Activated T-cell treated with anti-CD3 and anti-CD28 coated beads, Interleukin-2, amount 50 U/mL, for 72 hours (primary cell): ENCODE measurements at places on chromosomes 2 and 18. TPM values are rescaled to one million over a fixed set of nuclear protein-coding genes. Genes with fewer than 3 reads are reported as not detected.

GRCh38 chr2:98832172-98832571, 101.2 kb upstream of the MGAT4A start:
- no peak overlapping the region for H3K4me3 ChIP-seq
- peaks cover 64% of the 10 kb centered on the region for H3K4me1 ChIP-seq
- H3K27me3 ChIP-seq, result no peaks in the 10 kb centered on the region

- H3K27ac ChIP-seq, result no peak overlapping the region
- no peaks in the 10 kb centered on the region for H3K27me3 ChIP-seq
- H3K36me3 ChIP-seq, result no peaks in the 10 kb centered on the region
- no peak overlapping the region for H3K4me3 ChIP-seq
- no peaks in the 10 kb centered on the region for H3K4me1 ChIP-seq
These were observed 118.1 kb upstream of the GCFC2 start for GRCh38 chr2:75828826-75829225.

DNA sequence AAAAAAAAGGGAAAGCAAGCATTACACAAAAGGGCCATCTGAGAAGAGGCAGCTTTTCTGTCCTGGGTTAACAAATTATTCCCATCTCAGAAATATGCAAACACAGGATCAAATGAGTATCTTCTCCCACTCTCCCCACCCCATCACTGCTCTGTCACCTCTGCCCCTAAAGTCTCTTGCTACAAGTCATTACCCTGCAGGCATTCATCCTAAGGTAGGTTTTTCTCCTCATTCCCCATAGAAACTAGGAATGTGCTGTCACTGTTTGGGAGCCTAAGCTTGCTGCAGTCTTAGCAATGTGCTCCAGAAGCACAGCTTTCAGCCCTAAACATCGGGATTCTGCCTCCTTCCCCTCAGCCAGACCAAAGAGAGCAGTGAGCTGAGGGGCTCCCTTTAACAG, 3.6 kb downstream of the LRRTM1 start:
- H3K4me1 ChIP-seq, result no peaks in the 10 kb centered on the region
- H3K27ac ChIP-seq, result no peak overlapping the region
- H3K4me3 ChIP-seq, result no peak overlapping the region
- H3K36me3 ChIP-seq, result peaks cover 4% of the 10 kb centered on the region
- H3K27me3 ChIP-seq, result peaks cover 44% of the 10 kb centered on the region
- DNase-seq, result no peak

GRCh38 chr2:32865399-32866068, 81.2 kb upstream of the LTBP1 start:
- peaks cover 21% of the 10 kb centered on the region for H3K27me3 ChIP-seq
- no peaks in the 10 kb centered on the region for H3K4me1 ChIP-seq
- DNase-seq, result peak; percentile 34
- no peaks in the 10 kb centered on the region for H3K36me3 ChIP-seq
- H3K27ac ChIP-seq, result peak overlapping the region; percentile 80
- peak overlapping the region; percentile 25 for H3K4me3 ChIP-seq

DNA sequence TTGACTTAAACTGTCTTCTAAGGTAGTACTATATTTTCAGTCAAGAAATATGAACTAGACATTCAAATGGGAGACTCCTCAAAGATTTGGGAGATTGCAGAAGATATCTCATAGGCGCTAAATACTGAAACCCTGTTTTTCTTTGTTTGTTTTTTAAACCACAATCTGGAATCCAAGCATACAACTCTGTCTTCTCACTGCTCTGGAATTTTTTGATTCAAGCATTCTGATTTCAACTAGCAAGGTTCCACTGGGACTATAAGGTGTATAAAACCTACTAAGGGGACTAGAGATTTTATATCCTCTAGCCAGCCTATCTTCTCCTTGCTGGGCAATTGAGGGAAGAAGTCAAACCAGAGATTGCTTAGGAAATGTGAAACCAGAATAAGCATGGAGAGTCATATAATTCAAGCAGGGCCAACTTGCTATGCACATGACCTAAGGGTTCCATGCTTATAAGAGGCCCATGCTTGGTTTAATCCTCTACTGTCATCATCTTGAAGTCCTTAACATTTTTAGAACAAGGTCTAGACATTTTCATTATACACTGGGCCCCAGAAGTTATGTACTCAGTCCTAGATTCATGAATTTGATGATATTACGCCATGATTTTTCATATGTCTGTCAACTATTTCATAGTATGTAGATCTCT, 405.5 kb downstream of the PARD3B start:
- peaks cover 51% of the 10 kb centered on the region for H3K4me1 ChIP-seq
- H3K4me3 ChIP-seq, result no peak overlapping the region
- no peak for DNase-seq
- peaks cover 7% of the 10 kb centered on the region for H3K36me3 ChIP-seq
- no peaks in the 10 kb centered on the region for H3K27me3 ChIP-seq

GRCh38 chr18:73270920-73271634, 403.3 kb upstream of the NETO1 start:
- H3K36me3 ChIP-seq, result no peaks in the 10 kb centered on the region
- H3K27me3 ChIP-seq, result no peaks in the 10 kb centered on the region
- DNase-seq, result no peak
- no peak overlapping the region for H3K27ac ChIP-seq

GRCh38 chr2:70440621-70441020, 113.0 kb downstream of the TGFA start:
- H3K4me1 ChIP-seq, result peaks cover 24% of the 10 kb centered on the region
- no peaks in the 10 kb centered on the region for H3K36me3 ChIP-seq
- H3K27me3 ChIP-seq, result no peaks in the 10 kb centered on the region
- DNase-seq, result no peak
- H3K4me3 ChIP-seq, result no peak overlapping the region

DNA sequence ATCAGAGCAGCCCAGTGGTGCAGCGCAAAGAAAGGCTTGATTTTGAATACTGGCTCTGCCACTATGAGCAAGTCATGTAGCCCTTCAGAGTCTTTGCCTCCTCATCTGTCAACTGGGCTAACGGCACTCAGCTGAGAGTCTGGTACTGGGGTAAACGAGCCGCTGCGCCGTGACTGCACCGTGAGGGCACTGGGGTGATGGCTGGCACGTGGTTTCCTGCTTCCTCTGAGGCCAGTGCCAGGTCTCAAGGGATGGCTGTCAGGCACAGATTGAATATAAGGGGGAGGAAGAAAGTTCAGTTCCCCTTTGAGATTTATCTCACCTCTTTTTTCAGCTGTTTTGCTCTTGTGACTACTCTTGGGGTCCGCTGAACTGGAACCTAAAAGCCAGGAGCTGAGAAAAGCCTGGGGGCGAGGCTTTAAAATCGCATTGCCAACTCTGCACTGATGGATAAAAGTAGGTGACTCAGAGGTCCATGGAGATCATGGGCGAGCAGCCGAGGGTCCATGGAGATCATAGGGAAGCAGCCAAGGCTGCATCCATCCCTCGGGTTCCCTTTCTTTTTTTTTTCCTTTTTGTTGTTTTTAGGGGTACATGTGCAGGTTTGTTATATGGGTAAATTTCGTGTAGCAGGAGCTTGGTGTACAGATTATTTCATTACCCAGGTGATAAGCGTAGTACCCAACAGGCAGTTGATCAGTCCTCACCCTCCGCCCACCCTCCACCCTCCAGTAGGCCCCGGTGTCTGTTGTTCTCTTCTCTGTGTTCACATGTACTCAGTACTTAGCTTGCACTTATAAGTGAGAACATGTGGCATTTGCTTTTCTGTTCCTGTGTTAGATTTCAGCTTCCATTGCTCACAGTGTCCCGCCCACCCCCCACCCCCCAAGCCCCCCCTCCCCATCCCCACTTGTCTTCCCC, 114.3 kb downstream of the SPP2 start:
- peaks cover 16% of the 10 kb centered on the region for H3K4me1 ChIP-seq
- H3K36me3 ChIP-seq, result no peaks in the 10 kb centered on the region
- H3K27ac ChIP-seq, result no peak overlapping the region
- H3K4me3 ChIP-seq, result no peak overlapping the region
- peak; percentile 33 for DNase-seq

- H3K4me1 ChIP-seq, result peaks cover 17% of the 10 kb centered on the region
- no peak for DNase-seq
- H3K4me3 ChIP-seq, result no peak overlapping the region
These were observed 18.8 kb downstream of the SPRED2 start for GRCh38 chr2:65413610-65414009.

- no peak overlapping the region for H3K27ac ChIP-seq
- DNase-seq, result no peak
- no peaks in the 10 kb centered on the region for H3K36me3 ChIP-seq
- H3K4me1 ChIP-seq, result peaks cover 11% of the 10 kb centered on the region
- no peak overlapping the region for H3K4me3 ChIP-seq
These were observed 105.4 kb downstream of the QPCT start for GRCh38 chr2:37449761-37450296.

DNA sequence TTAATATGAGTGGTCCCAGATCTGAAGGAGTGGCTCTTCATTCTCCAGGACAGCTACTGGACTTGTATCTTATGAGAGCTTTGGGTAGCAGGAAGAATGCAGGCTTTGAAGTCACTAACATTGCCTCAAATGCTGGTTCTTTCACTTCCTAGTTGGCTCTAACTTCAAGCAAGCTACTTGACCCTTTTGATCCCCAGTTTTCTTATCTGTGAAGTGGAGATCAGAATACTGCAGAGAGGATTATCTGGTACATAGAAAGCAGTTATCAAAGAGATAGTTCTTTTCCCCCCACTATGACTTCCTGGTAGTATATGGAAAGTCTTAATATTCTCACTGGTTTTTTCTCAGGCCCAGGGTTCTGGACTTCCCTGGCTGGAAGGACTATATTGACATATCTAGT, 3.4 kb upstream of the PLCL1 start:
- peaks cover 20% of the 10 kb centered on the region for H3K4me1 ChIP-seq
- no peak for DNase-seq
- H3K27me3 ChIP-seq, result peaks cover 22% of the 10 kb centered on the region
- H3K27ac ChIP-seq, result no peak overlapping the region
- no peak overlapping the region for H3K4me3 ChIP-seq

DNA sequence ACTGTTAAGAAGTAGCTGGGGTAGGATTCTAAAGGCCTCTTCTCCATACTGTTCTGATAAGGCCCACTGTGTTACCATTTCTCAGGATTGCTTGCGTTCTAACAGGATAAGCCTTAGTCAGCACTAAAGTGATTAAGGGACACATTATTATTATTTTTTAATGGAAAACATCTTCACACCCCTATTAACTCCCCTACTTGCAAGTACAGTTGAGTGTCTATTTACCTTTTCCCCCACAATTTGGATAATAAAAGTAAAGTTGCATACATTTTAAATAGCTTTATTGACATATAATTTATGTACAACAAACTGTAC, 9.0 kb downstream of the REL start:
- H3K36me3 ChIP-seq, result peaks cover 13% of the 10 kb centered on the region
- DNase-seq, result no peak
- peaks cover 71% of the 10 kb centered on the region for H3K4me1 ChIP-seq
- peak overlapping the region; percentile 59 for H3K4me3 ChIP-seq
- no peaks in the 10 kb centered on the region for H3K27me3 ChIP-seq
- H3K27ac ChIP-seq, result peak overlapping the region; percentile 82

GRCh38 chr2:30310955-30311354, 79.6 kb downstream of the LBH start:
- DNase-seq, result peak; percentile 22
- H3K36me3 ChIP-seq, result peaks cover 10% of the 10 kb centered on the region
- H3K27me3 ChIP-seq, result no peaks in the 10 kb centered on the region
- no peak overlapping the region for H3K27ac ChIP-seq
- H3K4me1 ChIP-seq, result peaks cover 50% of the 10 kb centered on the region

- H3K27me3 ChIP-seq, result no peaks in the 10 kb centered on the region
- peak overlapping the region; percentile 34 for H3K4me3 ChIP-seq
- peaks cover 22% of the 10 kb centered on the region for H3K4me1 ChIP-seq
- peak; percentile 39 for DNase-seq
- no peak overlapping the region for H3K27ac ChIP-seq
These were observed 219.4 kb downstream of the MREG start for GRCh38 chr2:215793747-215794595.

DNA sequence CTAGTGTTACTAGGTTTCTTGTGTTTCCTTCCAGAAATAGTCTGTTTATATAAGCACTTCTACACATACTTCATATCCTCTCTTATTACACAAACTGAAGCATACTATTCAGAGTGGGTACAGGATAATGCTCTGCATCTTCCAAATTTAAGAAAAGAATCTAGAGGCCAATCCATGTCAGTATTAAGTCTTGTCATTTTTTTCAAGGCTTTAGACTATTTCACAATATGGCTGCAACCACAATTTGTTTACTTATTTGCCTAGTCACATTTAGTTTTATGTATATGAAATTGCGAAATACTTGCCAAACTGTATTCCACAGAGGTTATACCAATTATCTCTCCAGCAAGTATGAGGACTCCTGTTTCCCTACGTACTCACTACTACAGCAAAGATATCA, 27.9 kb downstream of the IWS1 start:
- H3K4me3 ChIP-seq, result no peak overlapping the region
- peaks cover 60% of the 10 kb centered on the region for H3K36me3 ChIP-seq
- no peaks in the 10 kb centered on the region for H3K27me3 ChIP-seq
- peak overlapping the region; percentile 45 for H3K27ac ChIP-seq
- peaks cover 15% of the 10 kb centered on the region for H3K4me1 ChIP-seq

GRCh38 chr2:143579456-143579855, 450.2 kb downstream of the ARHGAP15 start:
- no peak overlapping the region for H3K4me3 ChIP-seq
- DNase-seq, result no peak
- peaks cover 8% of the 10 kb centered on the region for H3K36me3 ChIP-seq
- no peaks in the 10 kb centered on the region for H3K27me3 ChIP-seq

SERPINB12 gene
- total RNA-seq, result not detected

NCKAP5 gene
- not detected for total RNA-seq

RASGRP3 gene
- 3.8 TPM for total RNA-seq

SLC5A7 gene
- not detected for total RNA-seq

CD226 gene
- 81.8 TPM for total RNA-seq

ABCG8 gene
- total RNA-seq, result not detected

SFTPB gene
- not detected for total RNA-seq

PRSS56 gene
- not detected for total RNA-seq
